Ammon's horn (tissue), 1 donor: ENCODE measurements at places on chromosomes 11 and 22.

DNA sequence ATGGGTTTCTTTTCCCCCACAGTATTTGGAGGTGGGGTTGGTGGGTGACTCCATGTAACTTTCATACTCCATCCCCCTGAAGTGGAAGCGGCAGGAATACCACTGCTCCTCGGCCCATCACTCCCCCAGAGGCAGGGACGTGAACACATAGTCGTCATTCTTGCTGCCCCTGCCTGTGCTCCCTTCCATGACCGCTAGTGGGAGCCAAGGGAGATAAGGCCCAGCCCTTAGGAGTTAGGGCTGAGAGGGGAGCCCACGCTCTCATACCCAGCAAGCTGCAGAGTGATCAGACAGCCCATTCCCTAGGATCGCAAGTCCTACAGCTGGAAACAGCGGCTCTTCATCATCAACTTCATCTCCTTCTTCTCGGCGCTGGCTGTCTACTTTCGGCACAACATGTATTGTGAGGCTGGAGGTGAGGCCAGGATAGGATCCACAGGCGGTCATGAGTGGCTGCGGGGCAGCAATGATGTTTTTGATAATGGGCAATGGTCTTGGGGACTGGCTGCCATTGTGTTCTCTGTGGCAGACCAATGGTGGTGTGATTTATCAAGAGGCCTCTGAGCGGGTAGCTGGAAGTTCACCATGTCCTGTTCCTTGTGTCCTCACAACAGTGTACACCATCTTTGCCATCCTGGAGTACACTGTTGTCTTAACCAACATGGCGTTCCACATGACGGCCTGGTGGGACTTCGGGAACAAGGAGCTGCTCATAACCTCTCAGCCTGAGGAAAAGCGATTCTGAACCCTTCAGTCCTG is 15.9 kb downstream of the RHOG start:
- peak; percentile 78 for DNase-seq

GRCh38 chr22:39475337-39475736 is 18.5 kb downstream of the MGAT3 start:
- DNase-seq = no peak

DNA sequence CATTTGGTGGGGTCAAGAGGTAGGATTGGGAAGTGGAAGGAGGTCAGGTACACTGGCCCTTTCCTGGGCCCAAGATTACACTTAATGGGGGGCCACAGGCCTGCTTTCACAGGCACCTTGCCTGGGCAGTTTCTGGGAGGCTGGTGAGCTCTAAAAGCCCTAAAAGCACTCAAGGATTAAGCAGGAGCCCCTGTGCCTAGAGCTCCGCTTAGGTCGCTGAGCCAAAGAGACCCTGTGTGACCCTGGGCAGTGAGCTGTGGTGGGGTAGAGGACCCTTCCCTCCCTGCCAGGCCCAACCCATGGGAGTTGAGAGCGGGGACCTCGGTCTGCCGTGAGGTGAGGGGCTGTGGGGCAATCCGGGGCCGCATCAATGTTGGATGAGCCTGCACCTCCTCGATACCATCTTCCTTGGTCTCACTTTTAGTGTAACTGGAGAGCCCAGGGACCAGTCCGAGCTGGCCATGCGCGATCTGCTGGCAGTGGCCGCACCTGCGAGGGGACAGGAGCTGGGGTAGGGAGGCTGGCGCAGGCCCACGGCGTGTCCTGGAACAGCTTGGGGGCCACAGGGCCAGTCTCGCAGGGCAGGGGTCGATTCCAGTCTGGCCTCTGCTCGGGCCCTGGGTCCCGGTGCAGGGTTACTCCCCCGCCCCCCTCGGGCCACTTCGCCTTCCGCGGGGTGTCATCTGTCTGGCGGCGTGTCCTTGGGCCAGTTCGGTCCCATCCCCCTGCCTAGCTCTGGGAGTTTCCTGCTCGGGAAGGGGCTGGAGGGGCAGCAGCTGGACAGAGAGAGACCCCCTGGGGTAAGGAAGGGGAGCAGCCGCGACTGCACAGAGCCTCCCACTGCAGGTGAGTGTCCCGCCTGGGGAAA is 44.3 kb downstream of the EIF3F start:
- DNase-seq = no peak

DNA sequence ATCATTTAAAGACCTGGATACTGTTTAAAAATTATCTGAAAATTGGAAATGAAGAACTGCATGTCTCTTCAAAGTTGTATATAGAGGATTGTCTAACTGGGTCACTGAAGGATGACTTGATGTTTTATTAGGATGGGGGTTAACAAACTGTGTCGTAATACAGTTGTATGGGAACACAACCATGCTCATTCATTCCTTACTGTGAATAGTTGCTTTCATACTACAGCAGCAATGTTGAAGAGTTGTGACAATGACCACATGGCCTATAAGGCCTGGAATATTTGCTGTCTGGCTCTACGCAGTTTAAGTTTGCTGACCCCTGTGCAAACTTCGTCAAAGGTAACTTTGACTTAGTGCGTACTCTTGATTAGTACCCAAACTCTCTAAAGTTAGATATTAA is 38.4 kb downstream of the FDX1 start:
- DNase-seq = no peak

- no peak for DNase-seq
These were observed 42.7 kb downstream of the SGSM1 start for GRCh38 chr22:24848559-24849168.

DNA sequence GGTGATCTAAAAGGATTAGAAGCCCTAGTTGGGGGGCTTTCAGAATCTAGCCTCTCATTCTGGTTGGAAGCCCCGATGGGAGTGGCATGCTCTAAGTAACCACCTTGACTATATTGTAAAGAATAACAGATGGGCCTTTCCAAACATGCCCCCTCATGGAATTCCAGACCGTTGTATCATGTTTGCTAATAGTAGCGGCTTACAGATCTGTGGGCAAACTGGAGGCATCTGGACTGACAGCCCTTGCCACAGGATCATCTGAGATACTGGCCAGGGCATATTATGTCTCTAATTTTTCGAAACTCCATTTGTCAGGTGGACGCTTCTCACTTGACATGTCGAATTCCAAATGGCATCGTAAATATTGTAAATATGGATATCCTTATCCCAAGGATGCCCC is 10.5 kb downstream of the APIP start:
- DNase-seq = no peak

GRCh38 chr11:17753153-17753552 is 18.6 kb downstream of the KCNC1 start:
- no peak for DNase-seq

- no peak for DNase-seq
These were observed 44.8 kb downstream of the MMP20 start for GRCh38 chr11:102580185-102580951.

- no peak for DNase-seq
These were observed 85.5 kb upstream of the PRR5 start for GRCh38 chr22:44616461-44616860.

DNA sequence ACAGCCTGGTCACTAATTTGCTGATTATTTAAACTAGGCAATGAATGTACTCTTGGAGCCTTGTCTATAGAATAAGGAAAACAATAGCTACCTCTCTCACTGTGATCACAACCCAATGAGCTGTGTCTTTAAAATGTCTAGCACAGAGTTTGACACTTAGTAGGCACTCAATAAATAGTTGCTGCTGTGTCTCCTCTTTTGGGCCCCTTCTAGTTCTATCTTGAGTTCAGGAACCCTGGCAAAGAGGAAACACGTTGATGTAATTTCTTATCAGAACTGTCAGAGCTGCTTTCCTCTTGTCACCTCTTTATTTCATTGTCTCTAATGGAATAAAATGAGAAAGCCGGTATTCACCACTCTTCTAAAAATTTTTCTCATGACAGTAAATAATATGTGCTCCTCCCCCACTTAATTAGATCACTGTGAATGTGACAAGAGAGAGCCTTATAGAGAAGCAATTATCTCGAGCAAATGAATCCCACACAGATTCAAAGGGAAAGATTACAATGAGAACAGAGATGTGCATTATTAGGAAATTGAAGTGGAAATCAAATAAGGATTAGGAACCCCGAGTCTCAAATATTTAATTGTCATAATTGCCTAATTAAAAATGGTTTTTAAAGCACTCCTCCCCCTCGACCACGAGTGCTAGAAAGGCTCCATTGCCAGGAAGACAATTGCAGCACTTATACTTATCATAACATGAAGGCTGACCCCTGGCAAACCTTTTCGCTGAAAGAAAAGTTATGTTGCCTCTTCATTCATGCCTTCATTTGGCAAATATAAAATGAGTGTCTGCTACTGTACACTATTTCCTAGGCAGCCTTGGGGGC is 175.0 kb upstream of the BDNF start:
- no peak for DNase-seq

GRCh38 chr11:80627364-80627763 is 1186.5 kb upstream of the TENM4 start:
- no peak for DNase-seq

DNA sequence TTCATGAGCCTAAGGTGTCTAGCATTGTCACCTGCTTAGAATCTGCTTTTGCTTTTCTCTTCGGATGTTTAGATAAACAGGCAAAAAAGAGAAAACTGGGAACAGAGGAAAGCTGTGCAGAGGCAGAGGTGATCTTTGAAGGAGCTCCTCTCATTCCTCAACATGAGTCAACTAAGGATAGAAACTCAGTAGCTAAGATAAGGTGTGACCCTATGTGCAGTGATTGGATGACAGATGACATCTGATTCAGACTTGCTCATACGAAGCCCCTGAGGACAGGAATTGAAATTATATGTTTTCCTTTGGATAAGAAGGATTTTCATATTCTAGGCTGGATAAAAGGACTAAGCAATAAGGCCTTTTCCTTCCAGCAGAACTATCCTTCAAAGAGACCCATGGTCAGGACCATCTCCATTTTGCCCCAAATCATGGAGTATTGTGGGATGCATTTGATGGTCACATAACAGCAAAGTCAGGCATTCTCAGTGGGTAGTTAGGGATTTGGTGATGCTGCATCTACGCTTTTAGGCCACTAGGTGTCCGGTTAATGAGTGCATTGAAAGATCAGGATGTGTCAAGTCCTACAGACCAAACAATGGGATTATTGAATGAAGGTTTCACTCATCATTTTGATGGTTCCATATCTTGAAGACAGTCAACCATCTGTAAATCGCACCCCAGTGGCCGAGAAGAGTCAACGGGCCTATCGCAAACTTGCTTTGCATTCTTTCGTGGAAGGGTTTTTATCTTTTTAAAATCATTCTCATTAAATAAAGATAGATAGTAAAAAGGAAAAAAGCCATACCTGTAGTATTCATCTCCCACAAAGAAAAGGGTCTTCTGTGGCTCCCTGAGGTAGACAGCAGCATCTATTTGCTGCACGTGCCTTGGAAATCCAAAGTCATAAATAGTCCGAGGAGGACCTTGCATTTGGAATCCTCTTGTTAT is 32.2 kb downstream of the MMP20 start:
- DNase-seq = no peak

GRCh38 chr22:38305471-38306448 is 11.5 kb downstream of the CSNK1E start:
- DNase-seq = no peak

- no peak for DNase-seq
These were observed 6.5 kb upstream of the ST3GAL4 start for GRCh38 chr11:126348806-126349582.
